Stimulated activated CD8-positive, alpha-beta memory T cell treated with anti-CD3 and anti-CD28 coated beads, Interleukin-7, amount 100 ng/mL, for 48 hours (primary cell): ENCODE measurements at places on chromosomes 11 and 22.

- DNase-seq, result no peak
Observed at GRCh38 chr11:45410391-45411227, 124.5 kb upstream of the SYT13 start.

GRCh38 chr22:39489094-39490068, 12.7 kb upstream of the MIEF1 start:
- no peak for DNase-seq

GRCh38 chr11:10653946-10654810, 39.4 kb downstream of the IRAG1 start:
- DNase-seq, result no peak

- no peak for DNase-seq
Observed at GRCh38 chr11:109654091-109654490, 232.1 kb downstream of the C11orf87 start.

DNA sequence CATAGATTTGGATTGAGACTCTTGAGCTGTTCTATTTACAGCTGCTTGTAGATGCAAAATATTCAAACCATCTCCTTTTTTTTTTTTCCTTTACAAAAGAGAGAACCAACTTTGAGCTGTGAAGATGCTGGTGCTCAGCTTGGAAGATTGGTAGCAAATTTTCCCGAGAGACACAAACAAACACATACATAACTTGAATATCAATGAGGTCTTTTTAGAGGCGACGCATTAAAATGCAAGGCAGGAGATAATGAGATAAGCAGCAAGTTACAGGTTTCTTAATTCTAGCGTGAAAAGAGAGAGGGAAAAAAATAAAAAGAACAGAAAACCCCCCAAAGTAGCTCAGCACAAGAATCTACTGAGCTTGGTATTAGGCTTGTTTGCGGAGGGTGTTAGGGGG, 247.0 kb upstream of the SORL1-AS1 start:
- DNase-seq, result no peak

GRCh38 chr22:40449676-40450035, 79.3 kb downstream of the SGSM3 start:
- DNase-seq, result no peak

DNA sequence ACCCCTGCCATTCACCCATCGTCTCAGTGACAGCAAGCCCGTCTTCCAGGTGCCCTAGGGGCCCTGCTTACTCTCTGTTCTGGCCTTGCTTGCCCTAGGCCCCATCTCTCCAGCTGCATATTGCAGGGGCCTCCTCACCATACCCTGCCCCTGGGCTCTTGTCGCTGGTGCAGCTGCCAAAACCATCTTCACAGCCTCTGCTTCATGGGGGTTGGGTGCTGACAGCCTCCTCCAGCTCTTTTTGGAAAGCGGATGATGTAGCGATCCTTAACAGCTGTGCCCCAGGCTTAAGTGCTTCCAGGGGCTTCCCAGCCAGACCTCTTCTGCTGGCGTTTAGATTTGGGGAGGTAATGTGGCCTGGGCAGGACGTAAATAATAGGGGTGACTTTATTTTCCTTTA, 61.2 kb upstream of the SUSD2 start:
- DNase-seq, result no peak

DNA sequence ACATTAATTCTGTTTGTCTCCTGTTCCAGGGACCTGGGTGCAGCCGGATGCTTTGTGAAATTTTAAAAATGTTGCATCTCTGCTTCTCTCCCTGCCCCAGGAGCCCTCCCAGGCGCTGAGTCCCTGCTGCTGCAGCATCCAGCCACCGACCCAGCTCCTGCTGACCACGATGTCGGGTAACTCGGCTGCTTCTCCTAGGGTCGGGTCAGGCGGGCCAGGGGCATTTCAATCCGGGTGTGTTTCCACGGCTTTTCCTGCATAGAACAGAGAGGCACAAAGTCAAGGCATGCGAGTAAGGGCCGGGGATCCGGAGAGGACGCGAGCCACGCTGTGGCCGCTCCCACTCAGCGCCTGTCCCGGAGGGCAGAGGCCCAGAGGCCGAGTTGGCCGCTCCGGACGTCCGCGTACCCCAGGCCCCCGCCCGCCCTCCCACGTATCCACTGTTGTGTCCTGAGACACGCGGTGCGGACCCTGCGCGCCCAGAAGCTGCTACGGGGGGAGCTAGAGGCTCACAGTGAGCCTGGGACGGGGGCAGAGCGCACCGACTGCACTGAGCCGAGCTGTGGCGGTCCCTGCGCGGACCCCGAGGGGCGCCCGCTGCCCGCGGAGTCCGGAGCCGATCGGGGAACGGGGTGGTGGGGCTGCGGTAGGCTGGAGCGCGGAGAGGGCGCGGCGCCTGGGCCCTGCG, at the start of gene POU2AF3:
POU2AF3 (plus strand) TSS at position 134 of the 688 bp plus-strand sequence; CDS start at position 170, 36 bp downstream.
- DNase-seq, result no peak

- DNase-seq, result no peak
Observed at GRCh38 chr11:56693428-56693827, 5.5 kb upstream of the OR9G1 start.

DNA sequence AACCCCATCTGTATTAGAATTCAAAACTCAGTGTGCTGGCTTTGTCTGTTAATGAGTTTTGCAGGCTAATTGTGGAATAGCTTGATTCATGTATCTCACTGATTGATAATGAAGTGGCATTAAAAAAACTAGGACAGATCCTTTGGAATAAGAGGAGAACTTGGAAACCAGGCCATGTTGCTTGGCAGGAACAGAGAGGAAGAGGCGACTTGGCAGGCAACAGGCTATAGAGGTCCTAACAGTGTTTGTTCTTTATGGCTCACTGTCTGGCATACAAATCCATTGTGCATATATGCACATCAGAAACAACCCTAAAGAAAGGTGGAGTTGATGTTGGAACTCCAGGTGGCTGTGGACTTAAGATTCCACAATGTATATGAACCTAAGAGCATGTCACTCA, 17.4 kb upstream of the OR9I1 start:
- DNase-seq, result no peak

DNA sequence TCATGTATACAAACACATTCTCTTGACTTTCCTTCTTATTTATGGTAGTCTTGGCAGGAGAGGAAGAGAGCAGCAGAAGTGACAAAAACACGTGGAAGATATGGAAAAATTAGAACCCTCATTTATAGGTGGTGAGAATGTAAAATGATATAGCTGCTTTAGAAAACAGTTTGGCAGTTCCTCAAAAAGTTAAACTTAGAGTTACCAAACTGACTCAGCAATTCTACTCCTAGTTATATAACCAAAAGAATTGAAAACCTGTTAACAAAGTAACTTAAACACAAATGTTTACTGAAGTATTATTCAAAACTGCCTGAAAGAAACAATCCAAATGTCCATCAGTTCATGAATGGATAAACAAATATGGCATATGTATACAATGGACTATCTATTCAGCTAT, 16.8 kb downstream of the NUCB2 start:
- no peak for DNase-seq

- DNase-seq, result no peak
Observed at GRCh38 chr22:30637701-30638114, 2.1 kb downstream of the SLC35E4 start.

DNA sequence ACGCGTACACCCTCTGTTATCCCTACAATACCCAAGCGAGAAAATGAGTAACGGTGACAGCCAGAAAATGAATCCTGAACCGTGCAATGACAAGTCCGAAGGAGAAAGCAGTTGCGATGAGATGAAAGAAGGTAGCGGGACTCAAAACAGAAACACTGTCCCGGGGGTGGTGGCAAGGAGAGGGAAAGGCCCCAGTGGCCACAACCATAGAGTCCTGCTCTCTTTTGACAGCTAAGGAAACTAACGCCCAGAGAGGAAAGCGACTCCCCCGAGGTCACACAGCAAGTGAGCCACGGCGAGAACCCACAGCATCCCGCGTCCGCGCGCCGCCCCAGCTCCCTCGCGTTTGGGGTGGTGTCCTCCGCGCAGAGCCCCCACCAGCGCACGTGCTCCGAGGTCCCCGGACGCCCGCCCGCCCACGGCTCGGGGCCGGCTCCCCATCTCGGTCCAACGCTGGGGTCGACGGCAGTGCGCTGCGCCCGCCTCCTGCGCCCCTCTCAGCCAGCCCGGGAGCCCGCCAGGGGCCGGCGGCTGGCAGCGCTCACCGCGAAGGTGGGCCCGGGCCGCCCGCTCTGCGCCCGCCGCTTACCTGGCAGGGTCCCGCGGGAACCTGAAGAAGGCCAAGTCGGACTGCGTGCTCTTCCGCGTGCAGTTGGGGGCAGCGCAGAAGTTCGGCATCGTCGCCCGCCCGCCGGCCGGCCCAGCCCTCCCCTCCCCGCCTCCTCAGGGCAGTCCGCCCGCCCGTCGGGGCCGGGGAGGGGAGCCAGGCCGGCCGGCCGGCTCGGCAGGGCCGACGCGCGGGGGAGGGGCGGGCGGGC, 564 bp downstream of the THAP12 start:
- DNase-seq, result peak; percentile 51

DNA sequence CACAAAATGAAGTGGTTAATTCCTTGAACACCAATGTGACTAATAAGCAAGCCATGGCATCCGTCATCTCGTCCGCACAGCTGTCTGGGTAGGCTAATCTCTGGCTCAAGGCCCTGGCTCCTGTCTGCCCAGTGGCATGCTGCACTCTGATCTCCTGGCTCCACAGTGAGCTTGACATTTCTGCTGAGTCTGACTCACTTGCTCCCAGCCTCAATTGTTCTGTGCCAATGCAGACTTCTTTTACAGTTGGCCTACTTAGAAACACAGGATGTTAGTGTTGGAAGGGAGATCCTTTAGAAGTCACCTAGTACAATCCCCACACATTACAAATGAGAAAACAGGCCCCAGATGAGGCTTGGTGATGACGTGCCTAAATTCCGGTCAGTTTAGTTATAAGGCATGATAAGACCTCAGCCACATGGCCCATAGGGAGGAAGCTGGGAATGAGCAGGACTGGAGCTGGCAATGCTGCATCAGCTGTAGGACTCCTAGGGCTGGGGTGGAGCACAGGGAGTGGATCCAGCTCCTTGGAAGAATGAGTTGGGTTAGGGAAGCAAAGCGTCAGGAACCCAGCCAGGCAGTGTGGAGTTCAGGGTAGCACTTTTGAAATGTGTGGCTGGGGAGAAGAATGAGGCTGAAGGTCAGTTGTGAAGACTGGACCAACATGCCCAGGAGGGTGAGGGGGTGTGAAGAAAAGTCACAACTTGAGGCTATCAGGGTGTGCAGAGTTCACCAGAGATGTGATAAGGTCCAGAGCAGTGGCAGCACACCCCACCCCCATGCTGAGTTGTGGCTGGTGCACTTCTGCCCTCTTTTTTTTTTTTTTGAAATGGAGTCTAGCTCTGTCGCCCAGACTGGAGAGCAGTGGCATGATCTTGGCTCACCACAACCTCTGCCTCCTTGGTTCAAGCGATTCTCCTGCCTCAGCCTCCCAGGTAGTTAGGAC, 70.2 kb upstream of the EED start:
- no peak for DNase-seq

DNA sequence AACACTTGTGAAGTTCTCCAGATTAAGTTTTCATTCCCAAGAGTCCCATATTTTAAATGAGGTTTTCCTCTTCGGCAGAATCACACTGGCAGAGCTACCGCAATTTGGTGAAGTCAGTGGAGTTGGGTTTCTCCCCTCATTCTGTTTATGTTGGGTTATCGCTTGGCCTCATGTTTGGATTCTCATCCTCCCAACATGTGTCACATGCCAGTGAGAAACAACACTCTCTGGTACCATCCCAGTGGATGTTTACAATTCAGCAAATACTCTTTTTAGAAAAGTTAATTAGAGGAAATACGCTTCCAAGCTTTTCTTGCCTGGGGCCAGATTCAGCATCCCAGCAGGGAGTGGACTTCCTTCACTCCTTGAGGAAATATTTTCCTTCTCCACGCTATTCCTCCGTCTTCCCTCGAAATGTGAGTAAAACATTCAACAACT, 2.1 kb downstream of the PAMR1 start:
- no peak for DNase-seq

- no peak for DNase-seq
Observed at GRCh38 chr11:87536565-87536964, 498.8 kb downstream of the TMEM135 start.

- DNase-seq, result no peak
Observed at GRCh38 chr11:932435-932834, 6.8 kb downstream of the AP2A2 start.

GRCh38 chr22:47841156-47841555, 1078.7 kb downstream of the TBC1D22A start:
- DNase-seq, result no peak

DNA sequence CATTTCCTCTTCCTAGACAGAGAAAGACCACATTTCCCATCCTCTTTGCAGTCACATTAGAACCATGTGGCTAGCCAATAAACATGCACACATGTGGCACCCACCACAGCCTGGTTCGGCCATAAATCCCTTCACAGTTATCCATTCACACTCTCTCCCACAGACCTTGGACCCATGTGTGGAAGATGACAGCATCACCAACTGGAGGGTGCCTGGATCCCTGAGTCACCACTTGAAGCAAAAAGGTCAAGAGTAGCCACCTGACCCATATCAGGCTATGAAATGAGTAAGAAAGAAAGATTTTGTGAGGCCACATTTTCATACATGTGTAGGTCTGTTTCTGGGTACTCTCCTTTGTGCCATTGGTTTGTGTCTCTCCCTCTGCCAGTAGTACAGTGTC, 9.0 kb upstream of the TMEM121B start:
- DNase-seq, result no peak

GRCh38 chr11:32420937-32421901, 14.1 kb downstream of the WT1 start:
- DNase-seq, result no peak

DNA sequence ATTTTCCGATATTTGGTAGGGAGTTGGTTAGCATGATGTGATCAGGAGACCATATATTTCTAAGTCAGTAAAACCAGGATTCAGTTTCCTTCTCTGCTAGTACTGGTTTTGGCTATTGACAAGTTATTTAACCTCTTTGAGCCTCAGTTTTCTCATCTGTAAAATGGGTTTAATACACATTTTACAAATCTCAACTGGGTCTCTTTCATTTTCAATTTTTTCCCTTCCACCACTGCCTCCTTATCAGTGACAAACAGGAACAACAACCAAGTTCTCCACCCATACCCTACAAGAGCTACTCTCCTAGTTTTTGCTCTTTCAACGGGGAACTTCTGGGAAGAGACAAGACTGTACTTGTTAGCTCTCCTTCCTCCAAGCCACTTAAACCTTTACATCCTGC, 6.2 kb upstream of the APLP2 start:
- no peak for DNase-seq

- DNase-seq, result no peak
Observed at GRCh38 chr11:116454020-116454645, 318.7 kb downstream of the BUD13 start.
